ENCODE measurements at places on chromosomes 12 and 14.
A peak's percentile ranks its signal among the peaks of the same experiment; 100 is the strongest.

GRCh38 chr12:82514880-82515279 is 156.6 kb downstream of the METTL25 start:
- no peak for DNase-seq

GRCh38 chr12:12240662-12241340 is 26.0 kb downstream of the LRP6 start:
- DNase-seq = no peak

DNA sequence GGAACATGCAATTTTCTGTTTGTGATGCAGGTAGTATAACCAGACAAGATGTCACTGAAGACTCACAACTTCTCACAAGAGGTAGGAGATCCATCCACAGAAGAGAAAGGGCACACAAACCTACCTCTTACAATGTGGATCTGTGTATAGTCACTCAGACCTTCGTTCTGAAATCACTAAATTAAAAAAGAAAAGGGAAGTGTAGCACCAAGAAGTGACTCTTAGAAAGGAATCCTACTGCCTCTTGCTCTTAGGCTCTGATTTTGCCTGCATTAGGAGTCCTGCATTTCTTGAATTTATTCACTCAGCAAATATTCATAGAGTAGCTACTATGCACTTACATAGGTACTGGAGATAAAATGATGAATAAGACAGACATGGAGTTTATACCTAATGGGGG is 347.6 kb downstream of the BMP4 start:
- no peak for DNase-seq

GRCh38 chr12:65525491-65526141 is 247.1 kb downstream of the MSRB3 start:
- peak; percentile 96 for DNase-seq

GRCh38 chr12:38689704-38690103 is 215.7 kb downstream of the CPNE8 start:
- peak; percentile 61 for DNase-seq

DNA sequence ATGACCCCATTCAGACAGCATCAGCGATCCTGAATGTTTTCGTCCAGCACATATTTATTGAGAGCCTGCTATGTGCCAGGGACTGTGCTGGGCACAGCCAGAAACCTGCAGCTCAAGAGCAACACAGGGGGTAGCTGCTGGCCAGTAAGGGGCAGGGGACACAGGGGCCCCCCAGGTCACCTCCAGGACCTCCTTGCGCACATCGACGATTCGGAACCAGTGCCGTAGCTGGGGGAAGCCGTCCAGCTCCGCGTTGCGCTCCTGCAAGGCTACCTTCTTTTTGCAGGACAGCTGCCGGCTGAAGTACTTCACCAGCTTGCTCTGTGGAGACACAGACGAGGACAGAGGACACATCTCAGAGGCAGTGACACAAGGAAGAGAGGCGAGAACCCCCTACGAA is 108.7 kb downstream of the KSR2 start:
- DNase-seq = no peak

DNA sequence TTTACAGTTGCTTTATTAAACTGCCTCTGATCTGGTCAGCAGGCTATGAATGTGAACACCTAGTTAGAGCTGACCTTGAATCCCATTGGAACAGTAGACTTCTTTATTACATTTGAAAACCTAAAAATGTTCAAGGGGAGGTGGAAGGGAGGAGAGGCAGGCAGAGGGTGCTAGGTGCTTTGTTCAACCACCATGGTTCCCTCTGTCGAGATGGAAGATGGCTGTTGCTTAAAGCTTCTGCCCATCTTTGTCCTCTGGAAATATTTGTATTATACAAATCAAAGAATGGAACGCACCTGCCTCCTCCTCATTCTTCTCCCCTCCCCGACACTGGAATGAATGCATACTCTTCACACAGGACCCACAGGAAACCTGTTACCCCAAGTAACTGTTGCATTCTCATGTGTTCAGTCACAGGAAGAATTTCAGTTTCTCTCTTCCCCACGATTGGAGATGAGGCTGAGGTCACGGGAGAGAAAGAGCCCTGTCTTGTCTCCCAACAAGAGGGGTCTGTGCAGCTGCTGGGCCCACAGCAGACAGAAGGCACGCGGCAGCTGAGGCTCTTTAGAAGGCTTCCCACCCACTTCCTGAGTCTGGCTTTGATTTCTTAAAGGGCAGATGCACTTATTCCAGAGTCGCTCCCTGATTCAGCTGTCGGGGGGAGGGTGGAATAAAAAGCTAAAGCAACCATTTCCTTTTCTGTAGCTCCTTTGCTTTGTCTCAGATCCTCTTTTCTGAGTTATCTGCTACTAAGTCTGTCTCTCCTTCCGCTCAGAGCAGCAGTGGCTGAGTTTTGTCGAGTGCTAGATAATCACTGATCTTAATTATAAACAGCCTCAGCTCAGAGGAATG is 217.9 kb upstream of the BTG1 start:
- DNase-seq = no peak

GRCh38 chr12:74051848-74052247 is 485.8 kb upstream of the ATXN7L3B start:
- no peak for DNase-seq

GRCh38 chr14:76985540-76986230 is 42.8 kb downstream of the IRF2BPL start:
- DNase-seq = no peak

DNA sequence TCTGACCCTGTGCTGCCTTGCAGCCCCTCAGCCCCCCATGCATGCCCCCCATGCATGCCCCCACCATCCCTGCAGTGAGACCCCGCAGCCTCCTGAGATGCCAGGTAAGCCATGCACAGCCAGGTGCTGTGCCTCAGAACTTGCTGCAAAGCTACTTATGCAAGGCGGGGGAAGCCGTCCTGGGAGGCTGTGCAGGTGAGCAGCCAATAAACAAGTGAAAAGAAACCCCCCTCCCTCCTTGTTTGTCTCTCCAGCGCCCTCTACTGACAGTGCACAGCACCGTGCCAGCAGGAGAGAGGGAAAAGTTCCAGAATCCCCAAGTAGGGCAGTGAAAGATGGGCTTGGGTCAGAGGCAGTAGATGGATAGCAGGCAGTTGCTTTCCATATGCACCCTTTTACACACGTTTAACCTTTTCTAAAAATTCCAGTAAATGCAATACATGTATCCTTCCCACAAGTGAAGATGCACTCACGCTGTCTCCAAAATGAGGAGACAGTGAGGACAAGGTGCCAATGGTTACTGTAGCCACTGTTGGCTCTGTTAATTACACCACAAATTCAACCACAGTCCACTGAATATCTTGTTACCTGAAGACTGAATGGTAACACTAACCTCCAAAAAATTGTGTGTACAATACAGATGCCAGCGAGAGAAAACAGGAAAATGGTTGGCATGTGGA is 18.0 kb downstream of the TNFAIP2 start:
- DNase-seq = no peak

DNA sequence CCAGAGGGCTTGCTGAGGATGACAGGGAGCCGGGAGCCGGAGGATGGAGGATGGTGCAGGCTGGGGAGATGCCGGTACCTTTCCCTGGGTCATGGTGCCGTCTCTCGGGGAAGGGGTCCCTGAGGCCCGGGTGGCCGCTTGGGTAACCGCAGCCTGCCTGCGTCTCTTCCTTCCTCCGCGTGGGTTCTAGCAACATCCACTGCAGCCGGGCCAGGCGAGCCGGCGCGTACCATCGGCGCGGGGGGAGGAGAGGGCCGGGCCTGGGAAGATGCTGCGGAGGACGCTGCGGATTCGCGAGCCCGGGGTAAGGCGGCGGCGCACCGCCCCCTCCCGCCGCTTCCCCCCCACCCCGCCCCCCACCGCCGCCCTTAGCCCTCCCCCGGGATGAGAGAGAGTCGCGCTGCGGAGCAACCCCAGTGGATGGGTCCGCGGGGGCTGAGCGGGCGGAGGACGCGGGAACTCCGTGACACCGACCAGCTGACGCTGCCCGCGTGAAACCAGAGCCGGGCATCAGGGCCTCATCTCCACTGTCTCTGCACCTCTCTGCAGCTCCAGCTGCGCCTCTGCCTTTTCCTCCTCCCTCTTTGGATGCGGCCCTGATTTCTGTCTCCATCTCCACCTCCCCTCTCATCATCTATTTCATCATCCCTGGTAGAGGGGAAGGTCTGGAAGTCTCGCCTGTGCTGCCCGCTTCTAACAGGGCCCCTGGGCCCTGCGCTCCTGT is at the start of gene FAIM2:
Gene FAIM2 (minus strand): TSS at position 201 of the 724 bp plus-strand sequence. CDS start 108 bp downstream, at position 93.
- no peak for DNase-seq

GRCh38 chr12:24256684-24257083 is 307.2 kb upstream of the SOX5 start:
- no peak for DNase-seq

GRCh38 chr12:45433441-45433868 is 217.6 kb downstream of the ANO6 start:
- no peak for DNase-seq

DNA sequence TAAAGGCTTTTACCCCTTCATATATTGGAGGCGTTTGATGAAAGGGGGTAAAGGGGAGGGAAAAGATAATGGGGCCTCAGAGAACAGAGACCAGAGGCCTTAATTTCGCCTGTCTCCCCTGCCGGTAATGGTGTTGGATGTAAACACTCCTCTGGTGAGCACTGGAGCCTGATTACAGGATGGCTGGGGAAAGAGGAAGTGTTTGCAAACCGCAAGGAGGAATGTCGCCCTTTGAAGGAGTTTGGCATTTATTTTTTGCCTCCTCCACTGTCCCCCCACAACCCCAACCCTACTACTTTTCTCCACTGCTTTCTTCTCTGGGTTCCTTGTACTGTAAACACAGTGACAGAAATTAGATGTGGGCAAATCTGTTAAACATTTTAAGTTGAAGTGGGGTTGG is 211.9 kb upstream of the TBX3 start:
- DNase-seq = no peak

GRCh38 chr12:126819554-126819953 is 1447.4 kb upstream of the TMEM132C start:
- DNase-seq = no peak

- DNase-seq = no peak
Measured at GRCh38 chr14:102731871-102732800, 45.1 kb upstream of the TRAF3 start.

DNA sequence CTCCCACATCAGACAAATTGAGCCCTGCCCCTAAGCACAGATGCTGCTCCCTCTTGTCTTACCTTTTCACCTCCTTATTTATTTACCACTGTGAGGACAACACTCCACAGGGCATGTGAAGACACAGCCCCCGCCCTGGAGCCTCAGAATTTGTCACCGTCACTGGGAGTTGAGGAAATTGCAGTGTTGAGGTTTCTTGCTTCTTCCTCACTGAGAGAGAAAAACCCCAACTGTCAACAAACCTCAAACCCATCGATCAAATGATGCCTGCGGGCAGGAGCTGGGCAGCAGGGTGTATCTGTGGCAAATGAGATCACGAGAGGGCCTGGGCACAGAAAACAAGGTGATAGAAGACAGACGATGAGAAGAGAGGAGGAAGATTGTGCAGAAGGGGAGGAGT is 30.5 kb upstream of the PLEKHG3 start:
- DNase-seq = peak; percentile 84

GRCh38 chr12:108237272-108237671 is 101.8 kb downstream of the CMKLR1 start:
- no peak for DNase-seq

GRCh38 chr12:30384976-30385375 is 310.7 kb downstream of the IPO8 start:
- DNase-seq = no peak

GRCh38 chr12:15469356-15469755 is 147.0 kb downstream of the PTPRO start:
- no peak for DNase-seq

DNA sequence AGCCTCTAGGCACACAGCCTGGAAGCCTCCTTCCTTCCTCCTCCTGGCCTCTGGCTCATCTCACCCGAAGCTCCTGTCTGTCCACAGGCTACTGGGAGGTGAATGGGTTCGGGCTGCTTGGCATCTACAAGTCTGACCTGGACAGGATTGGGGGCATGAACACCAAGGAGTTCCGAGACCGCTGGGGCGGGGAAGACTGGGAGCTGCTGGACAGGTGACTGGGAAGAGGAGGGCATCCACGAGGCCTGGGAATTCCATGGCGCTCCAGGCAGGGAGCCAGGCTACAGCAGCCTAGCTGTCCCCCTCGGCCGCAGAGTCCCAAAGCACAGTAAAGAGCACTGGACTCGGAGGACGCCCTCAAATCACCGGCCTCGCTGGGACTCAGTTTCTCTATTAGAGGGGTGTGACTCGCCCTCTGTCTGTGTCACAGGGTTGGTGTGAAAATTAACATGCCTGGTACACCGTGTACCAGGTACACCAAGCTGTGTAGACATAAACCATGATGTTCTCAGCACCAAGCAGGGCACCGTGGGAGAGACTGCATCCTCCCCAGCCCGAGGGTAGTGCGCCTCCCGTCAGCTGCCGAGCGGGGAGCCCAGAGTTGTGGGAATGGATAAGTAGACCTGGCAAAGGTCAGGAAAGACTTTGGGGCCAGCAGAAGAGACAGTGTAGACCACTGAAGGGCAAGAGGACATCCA is 99.6 kb downstream of the B4GALNT3 start:
- no peak for DNase-seq

- DNase-seq = peak; percentile 79
Measured at GRCh38 chr12:93707836-93708235, 30.7 kb downstream of the CRADD start.

DNA sequence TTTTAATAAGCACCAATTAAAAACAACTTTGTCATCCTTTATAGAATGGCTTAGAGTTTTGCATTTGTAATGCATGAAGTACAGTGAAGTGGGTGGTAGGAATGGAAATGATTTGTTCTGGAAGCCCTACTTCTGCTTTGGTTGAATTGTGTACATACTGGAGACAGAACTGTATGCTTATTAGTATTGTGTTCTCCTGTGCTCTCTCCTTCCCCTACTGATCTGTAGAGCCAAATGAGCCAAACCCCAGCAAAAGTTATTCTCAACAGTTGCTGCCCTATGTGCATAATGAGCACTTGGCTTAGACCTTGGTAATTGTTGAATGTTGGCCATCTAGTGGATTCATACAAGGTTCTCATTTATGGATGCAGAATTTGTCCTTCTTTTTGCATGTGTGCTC is 916.1 kb downstream of the GALC start:
- DNase-seq = no peak

DNA sequence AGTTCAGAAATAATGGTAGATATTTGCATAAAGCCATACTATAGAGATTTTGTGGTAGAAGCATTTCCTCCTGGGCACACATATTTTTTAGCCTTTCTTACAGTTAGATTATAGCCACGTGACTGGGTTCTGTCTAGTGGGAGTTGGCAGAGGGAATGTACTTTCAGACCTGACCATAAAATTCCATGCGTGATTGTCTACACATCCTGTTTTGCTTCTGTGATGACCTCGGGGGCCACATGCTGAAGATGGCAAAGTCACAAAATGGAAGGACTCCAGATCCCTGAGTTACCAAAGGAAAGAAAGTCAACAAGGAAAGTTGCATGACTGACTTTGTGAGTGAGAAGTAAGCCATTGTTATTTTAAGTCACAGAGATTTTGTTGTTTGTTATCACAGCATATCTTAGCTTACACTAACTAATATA is 14.6 kb upstream of the MIA2 start:
- DNase-seq = no peak

GRCh38 chr14:91229005-91229382 is 15.5 kb downstream of the GPR68 start:
- DNase-seq = no peak

All from foreskin keratinocyte (primary cell).